ENCODE measurements at places on chromosomes 11 and 22. TPM values are rescaled to one million over a fixed set of nuclear protein-coding genes. Genes with fewer than 3 reads are reported as not detected.

Gene NTM
- 0.09 TPM for total RNA-seq

Gene OR2AG2
- not detected for total RNA-seq

Gene NFRKB
- 33.4 TPM for total RNA-seq

Gene ALX4
- total RNA-seq, result not detected

Gene ARCN1
- 180 TPM for total RNA-seq

Gene LARGE2
- total RNA-seq, result not detected

Gene NXPE2
- not detected for total RNA-seq

Gene HBE1
- not detected for total RNA-seq

Gene SAA4
- total RNA-seq, result not detected

Gene TSSK2
- not detected for total RNA-seq

Gene PANX3
- not detected for total RNA-seq

Gene SLC1A2
- not detected for total RNA-seq

Gene OR8D1
- total RNA-seq, result not detected

Gene DBX1
- total RNA-seq, result not detected

Gene PATE2
- total RNA-seq, result not detected

Gene C1QTNF5
- total RNA-seq, result 127 TPM

Gene ALDH3B2
- not detected for total RNA-seq

Gene ST3GAL4
- total RNA-seq, result 15.8 TPM

Gene SCUBE2
- 3.5 TPM for total RNA-seq

Gene KRTAP5-7
- not detected for total RNA-seq

Gene IGLL5
- total RNA-seq, result not detected

Gene OR51B4
- total RNA-seq, result not detected

Gene A4GALT
- total RNA-seq, result 60.2 TPM

Gene C11orf86
- total RNA-seq, result not detected

Gene MAPK11
- total RNA-seq, result 21.4 TPM

Gene MMP8
- total RNA-seq, result not detected

Gene GALNT18
- 213 TPM for total RNA-seq

Gene UPK3A
- total RNA-seq, result not detected

Gene CRYBA4
- total RNA-seq, result not detected

Gene OR5D18
- not detected for total RNA-seq

Gene MYOD1
- not detected for total RNA-seq
